ENCODE measurements at places on chromosomes 16 and 17. TPM values are rescaled to one million over a fixed set of nuclear protein-coding genes. Genes with fewer than 3 reads are reported as not detected.

DNA sequence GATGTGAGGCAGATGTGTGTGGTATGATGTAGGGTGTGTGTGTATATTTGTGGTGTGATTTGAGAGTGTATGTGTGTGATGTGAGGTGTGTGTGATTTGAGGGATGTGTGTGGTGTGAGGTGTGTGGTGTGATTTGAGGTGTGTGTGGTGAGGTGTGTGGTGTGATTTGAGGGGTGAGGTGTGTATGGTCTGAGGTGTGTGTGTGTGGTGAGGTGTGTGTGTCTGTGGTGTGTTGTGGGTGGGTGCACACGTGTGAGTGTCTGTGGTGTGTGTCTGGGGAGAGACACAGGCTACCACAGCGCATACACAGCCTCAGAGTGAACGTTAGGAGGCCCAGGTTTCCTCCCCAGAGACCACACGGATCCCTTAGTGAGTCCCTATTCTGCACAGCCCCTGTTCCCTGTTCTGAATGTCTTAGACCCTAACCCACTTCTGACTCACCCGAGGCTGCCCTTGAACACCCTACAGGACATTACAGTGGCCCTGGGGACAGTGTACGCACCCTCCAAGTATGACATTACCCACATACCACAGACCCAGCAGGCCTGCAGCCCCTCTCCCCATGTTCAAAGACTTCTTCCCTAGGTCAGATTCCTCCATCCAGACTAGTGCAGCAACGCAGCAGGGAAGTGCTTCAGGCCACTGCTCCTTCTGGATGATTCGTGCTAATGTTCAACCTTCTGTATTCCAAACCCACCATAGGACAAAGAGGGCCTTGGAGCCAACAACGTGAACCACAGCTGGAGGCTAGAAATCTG, 3.5 kb upstream of the RAB37 start:
- no peak for DNase-seq

DNA sequence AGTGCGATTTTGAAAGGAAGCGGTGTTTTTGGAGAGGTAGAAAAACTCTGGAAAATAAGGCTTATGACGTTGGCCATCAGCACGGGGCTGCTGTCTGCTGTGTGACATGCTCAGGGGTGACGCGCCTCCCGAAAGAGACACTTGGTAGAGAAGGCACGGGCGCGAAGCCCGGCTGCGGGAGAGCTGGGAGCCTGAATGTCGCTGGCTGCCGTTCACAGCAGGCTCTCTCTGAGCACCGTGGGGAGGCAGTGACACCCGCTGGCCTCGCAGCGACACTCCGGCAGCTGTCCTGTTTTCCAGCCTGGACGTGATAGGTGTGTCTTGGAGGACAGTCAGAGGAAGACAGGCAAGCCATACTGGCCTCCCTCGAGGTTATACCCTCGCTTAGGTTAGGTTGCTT, 759.1 kb upstream of the RBFOX1 start:
- DNase-seq = no peak

DNA sequence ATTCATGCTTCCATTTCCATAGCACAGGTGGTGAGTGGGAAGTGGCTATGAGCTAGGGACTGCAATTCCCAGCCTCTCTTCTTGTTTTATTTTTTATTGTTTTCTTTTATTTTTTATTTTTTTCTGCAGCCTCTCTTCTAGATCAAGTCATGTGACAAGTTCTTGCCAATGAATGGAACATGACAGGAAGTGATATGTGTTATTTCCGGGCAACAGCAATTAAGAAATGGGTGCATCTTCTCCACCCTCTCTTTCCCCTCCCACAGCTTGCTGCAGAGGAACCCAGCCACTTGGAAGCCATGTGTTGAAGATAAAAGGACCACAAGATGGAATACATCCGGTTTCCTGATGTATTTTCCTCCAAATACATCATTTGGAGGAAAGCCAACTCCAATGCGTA, 23.6 kb downstream of the IRX5 start:
- DNase-seq = no peak

SNAI3 gene
- total RNA-seq = 2.9 TPM

LGALS9B gene
- not detected for total RNA-seq

EVPLL gene
- total RNA-seq = not detected

ADORA2B gene
- 0.43 TPM for total RNA-seq

HLF gene
- 35.7 TPM for total RNA-seq

GRCh38 chr17:54969658-54970572, 1.4 kb downstream of the STXBP4 start:
- DNase-seq = no peak

- peak; percentile 85 for DNase-seq
These were observed 120.2 kb downstream of the METRNL start for GRCh38 chr17:83199500-83200201.

DNA sequence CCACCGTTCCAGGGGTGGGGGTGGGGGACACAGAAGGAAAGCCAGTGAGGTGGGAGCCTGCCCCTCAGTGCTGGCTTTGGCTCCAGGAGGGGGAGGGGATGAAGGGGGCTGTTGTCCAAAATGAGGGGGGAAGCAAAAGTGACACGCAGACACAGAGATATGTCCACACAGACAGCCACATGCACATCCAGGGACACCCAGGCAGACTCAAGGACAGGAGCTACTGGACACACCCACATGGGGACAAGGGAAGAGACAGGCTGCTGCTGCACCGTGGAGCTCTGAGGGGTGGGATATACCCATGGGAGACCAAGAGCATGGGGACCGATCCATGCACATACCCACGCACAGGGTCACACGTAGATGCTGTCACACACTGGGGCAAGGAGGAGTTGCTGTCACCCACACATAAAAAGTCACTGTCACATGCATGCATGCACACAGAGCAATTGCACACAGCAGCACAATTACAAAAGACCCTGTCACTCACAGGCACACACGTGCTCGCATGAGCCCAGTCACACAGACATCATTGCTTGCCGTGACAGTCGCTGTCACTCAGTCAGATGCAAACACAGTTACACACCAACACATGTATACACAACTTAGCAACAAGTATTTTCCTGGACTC, 1.3 kb downstream of the THRA start:
- no peak for DNase-seq

GRCh38 chr17:43958748-43959352, 5.1 kb upstream of the PYY start:
- DNase-seq = no peak

GRCh38 chr16:72910875-72911274, 137.1 kb downstream of the ZFHX3 start:
- no peak for DNase-seq

- DNase-seq = no peak
These were observed 15.0 kb upstream of the ADORA2B start for GRCh38 chr17:15929941-15930340.

- DNase-seq = no peak
These were observed 87.4 kb downstream of the ANKRD11 start for GRCh38 chr16:89402962-89403361.

- peak; percentile 59 for DNase-seq
These were observed 27.0 kb upstream of the RASD1 start for GRCh38 chr17:17523001-17523730.

DNA sequence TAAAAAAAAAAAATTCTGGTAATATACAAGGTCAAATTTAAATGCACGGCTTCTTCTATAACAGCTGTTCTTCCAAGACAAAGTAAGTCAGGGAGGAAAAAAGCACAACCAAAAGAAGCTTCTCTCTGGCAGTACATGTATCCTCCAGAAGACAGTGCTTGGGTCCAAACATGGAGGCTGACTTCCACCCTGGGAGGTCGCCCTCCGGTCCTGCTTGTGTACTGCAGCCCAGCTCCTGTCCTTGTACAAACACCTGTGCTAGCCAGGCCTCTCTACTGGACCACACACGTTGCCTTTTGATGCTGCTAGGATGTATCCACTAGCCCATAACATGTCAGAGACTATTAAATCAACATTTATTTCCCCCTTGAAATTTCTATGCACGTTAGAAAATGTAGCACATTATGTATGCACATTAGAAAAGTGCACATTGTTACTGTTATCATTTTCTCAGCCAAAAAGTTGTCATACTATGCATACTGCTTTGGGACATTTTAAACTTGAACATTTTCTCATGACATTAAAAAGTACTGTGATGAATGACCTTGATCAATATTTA, 21.9 kb downstream of the TEKT3 start:
- no peak for DNase-seq

DNA sequence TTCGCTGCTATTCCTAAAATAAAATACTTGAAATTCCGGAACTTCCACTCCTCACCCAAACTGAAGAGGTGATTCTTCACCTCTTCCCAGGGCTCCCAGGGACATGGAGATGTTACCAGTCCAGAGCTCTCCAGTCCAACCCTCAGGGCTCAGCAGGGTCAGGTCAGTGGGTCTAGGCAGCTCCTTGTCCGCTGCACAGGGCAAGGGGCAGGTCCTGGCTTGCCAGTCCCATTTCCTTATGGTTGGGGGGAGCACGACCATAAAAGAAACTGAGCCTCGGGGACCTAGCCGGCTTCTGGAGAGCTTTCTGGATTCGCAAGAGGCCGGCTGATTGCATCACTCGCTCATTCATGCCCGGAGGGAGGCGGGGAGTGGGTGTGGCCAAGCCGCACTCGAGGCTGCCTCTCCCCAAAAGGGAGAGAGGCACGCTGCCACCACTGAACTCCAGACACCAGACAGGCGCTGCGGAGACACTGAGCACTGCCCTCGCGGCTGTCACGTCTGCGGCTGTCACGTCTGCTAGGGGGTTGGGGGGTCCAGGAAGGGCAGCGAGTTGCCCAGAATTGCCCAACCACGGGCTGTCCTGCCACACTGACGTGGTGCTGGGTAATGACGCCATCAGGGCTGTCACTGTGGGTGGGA, 15.8 kb downstream of the SLC7A5 start:
- DNase-seq = peak; percentile 96

DNA sequence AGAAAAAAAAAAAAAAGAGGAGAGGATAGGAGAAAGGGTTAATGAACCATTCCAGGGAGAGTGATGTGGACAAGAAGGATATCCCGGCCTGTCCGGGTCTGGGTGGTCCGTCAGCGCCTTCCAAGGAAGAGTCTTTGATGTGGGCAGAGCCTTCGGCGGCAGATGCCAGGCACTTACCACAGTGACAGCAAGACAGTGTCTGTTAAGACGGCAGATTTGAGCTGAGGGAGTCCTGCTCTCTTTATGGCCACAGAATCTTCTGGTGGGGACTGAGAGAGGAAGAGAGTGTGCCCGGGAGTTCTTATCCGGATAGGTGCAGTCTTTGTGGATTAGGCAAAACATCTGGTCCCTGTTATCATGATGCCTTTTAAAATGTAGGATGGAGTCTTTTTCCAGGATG, 95.2 kb downstream of the ZDHHC7 start:
- DNase-seq = peak; percentile 28

GRCh38 chr17:63549289-63549945, 860 bp upstream of the DCAF7 start:
- DNase-seq = no peak

DNA sequence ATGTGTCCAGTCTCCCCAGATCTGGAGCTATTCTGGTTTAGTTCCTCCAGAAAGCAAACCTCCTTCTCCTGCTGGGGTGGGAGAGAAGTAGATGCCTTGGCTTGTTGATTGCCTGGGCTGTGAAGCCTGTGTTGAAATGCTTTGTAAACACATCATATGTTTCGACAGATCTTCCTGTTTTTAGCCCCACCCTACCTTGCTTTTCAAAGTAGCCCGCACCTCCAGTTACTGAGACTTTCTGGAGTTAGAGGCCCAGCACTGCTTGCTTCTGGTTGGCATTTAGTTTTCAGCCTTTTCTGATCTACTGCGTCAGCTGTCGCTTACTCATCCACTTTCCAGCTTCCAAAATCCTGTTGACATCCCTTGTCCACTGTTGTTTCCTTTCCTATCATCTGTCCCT, 17.9 kb upstream of the NDEL1 start:
- DNase-seq = no peak

TNFRSF12A gene
- 42.8 TPM for total RNA-seq

DNA sequence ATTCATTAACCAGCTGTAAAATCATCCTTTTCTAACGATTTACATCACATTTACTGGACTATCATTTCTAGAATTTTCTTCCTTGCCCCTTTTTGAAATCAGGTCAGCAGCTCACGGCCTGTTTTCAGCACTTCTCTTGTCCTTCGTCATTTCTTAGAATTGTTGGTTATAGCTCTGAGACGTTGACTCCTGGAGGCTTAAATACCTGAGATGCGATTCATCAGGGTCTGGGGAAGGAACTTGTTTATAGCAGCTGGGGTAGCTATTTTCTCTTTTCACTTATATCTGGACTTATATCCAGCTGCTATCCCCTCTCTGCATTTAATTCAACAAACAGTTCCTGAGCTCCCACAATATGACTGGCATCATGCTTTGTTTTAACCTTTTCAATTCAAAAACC, 338.7 kb upstream of the TNRC6C start:
- no peak for DNase-seq

GRCh38 chr17:49572226-49572625, 3.4 kb upstream of the NXPH3 start:
- DNase-seq = peak; percentile 46

NT5M gene
- 8.3 TPM for total RNA-seq

- DNase-seq = no peak
These were observed 48.1 kb upstream of the GOSR1 start for GRCh38 chr17:30429155-30429554.

- DNase-seq = no peak
These were observed 20.1 kb upstream of the ITGAE start for GRCh38 chr17:3821101-3821500.

SPPL2C gene
- total RNA-seq = not detected

DNA sequence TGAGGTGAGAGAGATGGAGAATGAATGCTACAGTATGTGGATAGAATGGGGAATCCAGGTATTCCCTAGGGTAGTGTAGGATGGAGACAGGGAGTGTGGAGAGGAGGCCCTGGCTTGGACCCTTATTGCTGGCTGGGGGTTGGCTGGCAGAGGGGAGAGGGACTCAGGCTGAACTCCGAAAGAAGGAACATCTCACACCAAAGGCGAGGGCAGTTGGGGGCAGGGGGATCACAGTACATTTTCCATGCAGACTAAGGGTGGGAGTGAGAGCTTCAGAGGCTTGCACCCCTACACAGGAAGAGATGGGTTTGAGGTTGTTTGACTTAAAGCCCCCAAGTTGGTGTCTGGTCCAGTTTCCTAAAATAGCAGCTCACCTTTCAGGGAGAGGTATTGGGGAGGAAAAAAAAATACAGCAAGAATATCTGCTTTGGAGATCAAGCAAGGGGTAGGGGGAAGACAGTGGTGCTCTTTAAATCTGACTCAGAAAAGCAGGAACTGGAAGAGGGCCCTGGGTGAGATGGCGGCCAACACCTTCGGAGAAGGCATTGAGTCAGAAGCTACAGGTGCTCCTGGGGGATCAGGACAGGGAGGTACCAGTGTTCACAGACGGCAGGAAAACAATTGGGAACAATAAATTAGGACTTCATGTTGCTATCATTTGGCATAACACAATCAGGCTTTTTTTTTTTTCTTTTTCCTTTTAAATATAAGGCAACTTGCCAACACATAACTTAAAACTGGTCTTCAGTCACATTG, 12.4 kb downstream of the TRAF4 start:
- DNase-seq = no peak

KRT31 gene
- total RNA-seq = not detected
